ENCODE measurements at places on chromosomes 2 and 18. TPM values are rescaled to one million over a fixed set of nuclear protein-coding genes. Genes with fewer than 3 reads are reported as not detected.

TOGARAM2 gene
- 0.20 TPM for total RNA-seq

PLCL1 gene
- total RNA-seq: not detected

AQP4 gene
- 0.05 TPM for total RNA-seq

REG3G gene
- not detected for total RNA-seq

HES6 gene
- 14.2 TPM for total RNA-seq

CYTIP gene
- total RNA-seq: 0.08 TPM

PRKAG3 gene
- not detected for total RNA-seq

GEN1 gene
- 10.7 TPM for total RNA-seq

ZNF397 gene
- 4.7 TPM for total RNA-seq

SULT1C4 gene
- not detected for total RNA-seq

POTEI gene
- 0.01 TPM for total RNA-seq

SLC66A2 gene
- total RNA-seq: 14.4 TPM

PTPRN gene
- total RNA-seq: 1.2 TPM

RAMP1 gene
- total RNA-seq: not detected

TGFA gene
- total RNA-seq: 4.6 TPM

CTNNA2 gene
- 0.17 TPM for total RNA-seq

TGIF1 gene
- total RNA-seq: 87.6 TPM

EMILIN2 gene
- total RNA-seq: 14.7 TPM

HSPD1 gene
- total RNA-seq: 504 TPM

CIDEA gene
- not detected for total RNA-seq

RPRM gene
- total RNA-seq: 0.05 TPM

MOGAT1 gene
- not detected for total RNA-seq

IL37 gene
- not detected for total RNA-seq

INPP5D gene
- 0.53 TPM for total RNA-seq

BOLL gene
- not detected for total RNA-seq

SIX2 gene
- 2.8 TPM for total RNA-seq

POU3F3 gene
- not detected for total RNA-seq

PSD4 gene
- 12.6 TPM for total RNA-seq

ANKRD30B gene
- total RNA-seq: not detected

INO80C gene
- 25.9 TPM for total RNA-seq

DPP10 gene
- not detected for total RNA-seq

KYNU gene
- 216 TPM for total RNA-seq

PAIP2B gene
- 0.23 TPM for total RNA-seq

FLACC1 gene
- total RNA-seq: 0.14 TPM

CHMP3 gene
- total RNA-seq: 126 TPM

ANKRD29 gene
- 13.8 TPM for total RNA-seq

CPLX4 gene
- total RNA-seq: not detected

DYSF gene
- total RNA-seq: 0.55 TPM

STEAP3 gene
- 45.5 TPM for total RNA-seq

FBXO48 gene
- 0.56 TPM for total RNA-seq

POTEJ gene
- total RNA-seq: not detected
